ENCODE measurements at places on chromosomes 2 and 18. TPM values are rescaled to one million over a fixed set of nuclear protein-coding genes. Genes with fewer than 3 reads are reported as not detected.

The TDRD15 gene
- polyA plus RNA-seq = not detected

The NYAP2 gene
- polyA plus RNA-seq = 0.40 TPM

The ALK gene
- 1.5 TPM for polyA plus RNA-seq

The MALT1 gene
- polyA plus RNA-seq = 25.4 TPM
